T-helper 9 cell (primary cell): ENCODE measurements at places on chromosomes 6 and 20.

DNA sequence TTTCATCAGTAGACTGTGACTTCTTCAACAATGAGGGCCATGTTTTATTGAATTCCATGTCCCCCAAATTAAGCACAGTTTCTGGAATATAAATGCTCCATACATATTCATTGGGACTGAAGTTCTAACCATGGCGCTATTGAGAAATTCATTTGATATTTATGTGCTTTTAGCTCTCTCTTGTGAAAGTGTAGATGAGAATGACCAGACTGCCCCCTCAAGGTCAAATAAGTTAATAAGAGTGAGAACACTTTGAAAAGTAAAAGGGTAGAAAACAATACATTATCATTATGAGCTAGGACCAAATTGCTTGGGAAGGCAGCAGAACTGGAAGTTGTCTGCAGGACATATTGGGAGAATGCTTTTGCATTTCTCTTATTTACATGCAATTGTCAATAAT lies 597.9 kb downstream of the EPM2A start:
- no peak for DNase-seq

DNA sequence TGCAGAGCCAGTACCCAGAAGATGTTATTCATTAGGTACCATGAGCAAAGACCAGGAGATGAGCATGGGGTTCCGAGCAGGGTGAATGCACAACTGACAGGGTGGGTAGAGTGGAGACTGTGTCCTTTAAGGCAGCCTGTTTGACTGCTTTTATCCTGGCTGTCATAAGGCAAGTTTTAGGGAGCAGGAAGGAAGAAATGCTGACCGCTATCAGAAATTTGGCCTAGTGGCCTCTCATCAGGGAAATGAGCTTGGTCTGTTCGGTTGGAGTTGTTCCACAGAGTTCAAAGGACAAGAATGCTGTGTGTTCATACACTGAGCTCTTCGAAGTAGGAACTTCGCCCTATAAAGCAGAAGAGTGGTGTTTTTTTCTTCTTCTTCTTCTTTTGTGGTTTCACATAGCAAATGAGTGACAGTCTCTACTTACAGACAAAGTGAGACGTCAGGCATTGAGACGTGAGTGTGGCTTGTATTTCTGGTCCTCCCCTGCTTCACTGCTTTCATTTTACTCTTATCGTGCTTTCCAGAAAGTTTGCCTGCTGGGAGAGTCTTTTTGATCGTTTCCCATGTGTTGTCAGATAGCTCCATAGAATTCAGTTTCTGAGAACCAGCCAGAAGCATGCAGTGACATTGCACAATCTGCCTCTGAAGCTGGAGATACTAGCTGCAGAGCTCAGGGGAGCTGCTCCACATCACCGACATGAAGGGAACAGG lies at the start of gene CASS4:
CASS4 (plus strand) TSS at position 502 of the 714 bp plus-strand sequence; CDS start at position 701, 199 bp downstream.
- DNase-seq = no peak

GRCh38 chr6:68546620-68547019 lies 88.5 kb upstream of the ADGRB3 start:
- DNase-seq = no peak

GRCh38 chr6:99512033-99512432 lies 3.2 kb downstream of the USP45 start:
- no peak for DNase-seq

DNA sequence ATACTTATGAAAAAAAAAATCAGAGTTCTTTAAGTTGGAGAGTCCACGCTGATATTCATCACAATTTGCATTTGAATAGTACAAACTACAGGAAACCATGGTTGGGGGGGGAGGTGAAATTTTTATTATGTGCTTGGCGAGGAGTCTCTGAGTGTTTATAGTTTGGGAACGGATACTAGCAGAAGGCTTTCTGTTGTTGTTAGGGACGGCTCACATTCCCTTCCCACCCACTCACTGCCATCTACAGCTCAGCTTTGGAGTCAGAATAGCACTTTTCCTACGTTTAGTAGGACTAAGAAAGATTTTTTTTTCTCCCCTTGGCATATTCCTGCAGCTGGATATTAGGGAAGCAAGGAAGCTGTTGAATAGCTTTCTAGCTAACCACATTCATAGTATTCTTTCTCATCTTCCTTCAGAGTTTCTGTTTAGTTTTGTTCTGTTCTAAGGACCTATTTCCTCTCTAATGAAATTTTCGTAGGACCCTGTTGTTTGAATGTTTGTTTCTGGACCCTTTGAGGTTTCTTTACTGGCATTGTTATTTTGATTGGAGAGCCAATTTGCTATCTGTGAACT lies 235.1 kb upstream of the ZNF217 start:
- no peak for DNase-seq

DNA sequence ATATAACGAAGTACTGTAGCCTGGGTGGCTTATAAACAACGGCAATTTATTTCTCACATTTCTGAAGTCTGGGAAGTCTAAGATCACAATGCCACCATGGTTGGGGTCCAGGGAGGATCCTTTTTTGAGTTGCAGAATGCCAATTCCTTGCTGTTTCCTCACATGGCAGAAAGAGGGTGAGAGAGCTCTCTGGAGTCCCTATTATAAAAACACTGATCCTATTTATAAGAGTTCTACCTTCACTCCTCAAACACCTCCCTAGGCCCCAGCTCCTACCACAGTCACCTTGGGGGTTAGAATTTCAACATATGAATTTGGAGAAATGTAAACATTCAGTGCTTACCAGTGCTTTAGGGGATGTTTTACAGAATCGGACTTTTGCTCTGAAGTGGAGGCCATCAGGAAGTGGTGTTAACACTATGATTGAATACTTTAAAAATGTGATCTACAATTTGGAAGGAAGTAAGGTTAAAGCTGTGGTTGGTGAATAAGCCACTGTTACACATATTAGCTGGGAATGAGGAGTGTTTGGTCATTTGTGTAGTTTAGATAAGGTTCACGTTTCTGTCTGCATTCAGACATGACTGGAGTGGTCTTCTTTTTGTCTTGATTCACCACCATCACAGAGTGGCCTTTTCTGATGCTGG lies 79.9 kb upstream of the SPTLC3 start:
- no peak for DNase-seq

DNA sequence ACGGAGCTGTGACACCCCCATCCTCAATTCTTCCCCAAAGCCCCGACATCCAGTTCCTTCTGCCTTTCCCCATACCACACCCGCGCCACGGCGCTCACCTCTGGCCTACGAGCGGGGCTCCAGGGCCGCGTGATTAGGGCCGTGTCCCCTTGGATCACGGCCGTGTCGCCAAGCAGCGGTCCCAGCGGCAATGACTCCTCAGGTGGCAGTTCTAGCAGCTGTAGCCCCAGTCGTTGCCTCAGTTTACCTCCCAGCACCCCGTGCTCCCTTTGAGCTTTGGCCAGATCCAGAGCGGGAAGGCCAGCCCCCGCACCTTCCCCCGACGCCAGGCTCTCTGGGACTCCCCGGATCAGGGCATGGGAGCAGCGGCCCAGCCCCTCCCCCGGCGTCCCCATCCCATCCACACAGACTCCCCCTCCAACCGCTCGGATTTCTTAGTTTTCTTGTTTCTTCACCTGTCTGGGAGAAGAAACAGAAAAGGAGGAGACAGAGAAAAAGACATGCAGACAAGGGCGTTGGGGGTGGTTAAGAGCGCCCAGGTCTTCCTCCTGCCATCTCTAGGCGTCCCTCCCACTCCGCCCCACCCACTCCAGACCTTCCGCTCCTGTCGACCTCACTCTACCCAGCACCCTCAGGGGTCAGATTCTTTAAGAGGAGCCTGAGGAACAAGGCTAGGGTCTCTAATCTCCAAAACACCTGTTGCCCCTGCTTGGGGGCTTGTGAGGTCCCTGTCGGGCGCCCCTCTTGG lies at the start of gene DDAH2:
DDAH2 (minus strand) TSS at position 533 of the 748 bp plus-strand sequence; CDS start at position 395, 138 bp downstream.
- no peak for DNase-seq

DNA sequence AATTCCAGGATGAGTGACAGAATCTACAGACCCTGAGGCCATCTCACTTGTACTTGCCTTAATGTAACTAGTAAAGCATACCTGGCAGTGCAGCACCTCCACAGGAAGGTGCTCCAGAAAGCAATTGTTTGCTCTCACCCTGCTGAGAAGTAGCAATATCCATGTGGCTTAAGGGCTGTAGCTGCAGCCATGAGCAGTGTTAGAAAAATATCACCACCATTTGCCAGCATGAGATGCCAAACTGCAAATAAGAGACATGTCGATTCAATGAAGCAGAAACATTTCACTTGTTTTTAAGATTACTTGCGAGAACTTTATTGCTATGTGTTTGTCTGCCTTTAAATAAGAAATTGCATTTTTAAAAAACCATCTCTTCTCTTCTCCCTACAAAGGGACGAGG lies 151.5 kb downstream of the PRL start:
- no peak for DNase-seq

GRCh38 chr20:53748821-53749421 lies 155.3 kb upstream of the ZNF217 start:
- no peak for DNase-seq
